ENCODE measurements at places on chromosomes 11 and 22.

DNA sequence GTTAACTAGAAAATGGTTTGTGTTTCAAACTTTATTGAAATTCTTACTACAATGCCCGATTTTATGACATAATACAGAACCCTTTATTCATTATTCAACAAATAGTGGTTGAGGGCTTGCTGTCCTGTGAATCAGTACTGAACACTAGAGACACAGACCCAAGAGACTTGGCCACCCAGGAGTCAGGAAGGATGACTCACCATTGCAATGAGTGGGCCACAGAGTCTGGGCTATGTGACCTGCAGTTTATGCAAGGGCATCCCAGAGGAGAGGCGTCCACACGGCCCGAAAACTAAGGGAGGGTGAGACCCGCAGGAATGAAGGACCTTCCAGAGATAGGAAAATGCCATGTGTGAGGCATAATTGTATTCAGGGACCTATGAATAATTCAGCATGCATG, 143.8 kb upstream of the DDI1 start:
- no peak for DNase-seq

DNA sequence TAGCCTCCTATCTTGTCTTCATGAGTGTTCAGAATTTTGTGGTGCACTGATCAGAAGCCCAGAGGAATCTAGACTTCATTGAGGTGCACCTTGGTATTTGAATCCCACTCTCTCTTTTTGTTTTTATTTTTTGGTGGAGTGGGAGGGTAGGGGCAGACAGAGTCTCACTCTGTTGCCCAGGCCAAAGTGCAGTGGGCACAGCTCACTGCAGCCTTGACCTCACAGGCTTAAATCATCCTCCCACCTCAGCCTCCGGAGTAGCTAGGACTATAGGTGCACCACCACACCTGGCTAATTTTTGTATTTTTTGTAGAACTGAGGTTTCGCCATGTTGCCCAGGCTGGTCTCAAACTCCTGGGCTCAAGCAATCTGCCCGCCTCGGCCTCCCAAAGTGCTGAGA, 10.9 kb upstream of the ALG8 start:
- DNase-seq, result no peak

GRCh38 chr11:11119917-11120316, 233.1 kb downstream of the CSNK2A3 start:
- no peak for DNase-seq

DNA sequence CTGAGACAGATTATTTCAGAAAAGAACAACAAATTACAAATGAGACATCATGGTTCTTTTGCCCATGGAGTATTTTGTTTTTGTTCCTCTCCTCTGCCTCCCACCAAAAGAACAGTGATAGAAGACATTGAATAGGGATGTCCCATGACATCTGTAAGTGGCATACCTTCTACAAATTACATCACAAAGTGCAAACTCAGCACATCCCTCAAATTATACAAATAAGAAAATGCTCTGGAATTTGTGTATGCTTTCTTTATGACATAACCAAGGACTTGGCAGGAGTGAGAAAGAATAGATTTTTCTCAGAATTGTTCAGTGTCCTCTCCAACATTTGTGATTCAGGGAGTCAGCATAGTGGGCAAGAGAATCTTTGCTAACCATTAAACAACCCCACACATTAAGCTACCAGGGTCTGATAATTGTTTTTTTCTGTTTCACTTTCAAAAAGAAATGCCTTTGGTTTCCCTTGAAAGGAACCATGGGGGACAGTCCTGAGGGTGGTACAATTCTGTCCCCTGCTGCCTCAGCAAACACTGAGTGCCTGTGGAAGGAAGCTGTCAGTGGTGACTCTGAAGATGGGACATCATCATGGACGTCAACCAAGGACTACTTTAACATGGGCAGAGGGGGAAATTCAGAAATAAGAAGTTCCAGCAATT, 430.3 kb downstream of the AASDHPPT start:
- no peak for DNase-seq

DNA sequence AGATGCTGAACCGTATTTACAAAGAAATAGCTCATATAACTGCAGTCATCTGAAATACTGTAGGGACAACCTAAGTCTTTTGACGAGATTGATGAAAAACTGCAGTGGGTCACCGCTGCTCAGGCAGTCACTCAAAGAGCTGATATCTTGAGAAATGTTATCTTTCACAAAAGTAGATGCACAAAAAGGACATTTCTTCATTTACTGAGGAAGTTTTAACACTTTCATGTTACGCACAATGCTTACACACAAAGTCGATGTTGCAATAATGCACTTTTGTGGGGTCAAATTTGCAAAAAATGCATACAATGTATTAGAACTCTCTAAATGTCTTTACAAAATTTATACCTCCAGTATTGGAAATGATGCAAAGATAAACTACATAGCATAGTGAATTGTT, 16.2 kb upstream of the OR10V1 start:
- no peak for DNase-seq

DNA sequence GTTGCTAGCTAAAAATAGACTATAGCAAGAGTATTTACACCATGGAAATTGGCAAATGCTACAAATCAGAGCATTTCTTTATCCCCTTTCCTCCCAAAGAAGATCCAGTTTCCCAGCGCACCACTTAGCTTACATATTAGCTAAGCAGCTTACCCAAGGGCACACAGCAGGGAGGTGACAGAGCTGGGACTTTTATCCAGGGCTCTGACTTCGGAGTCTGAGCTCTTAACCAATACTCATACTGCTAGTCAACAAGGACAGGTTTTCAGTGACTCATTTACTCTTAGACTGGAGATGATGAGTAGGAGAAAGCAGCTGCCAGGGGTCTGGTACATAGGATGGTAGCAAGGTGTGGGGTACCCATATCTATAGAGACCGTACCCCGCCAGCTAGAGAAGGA, 38.4 kb downstream of the NAV2 start:
- DNase-seq, result no peak

DNA sequence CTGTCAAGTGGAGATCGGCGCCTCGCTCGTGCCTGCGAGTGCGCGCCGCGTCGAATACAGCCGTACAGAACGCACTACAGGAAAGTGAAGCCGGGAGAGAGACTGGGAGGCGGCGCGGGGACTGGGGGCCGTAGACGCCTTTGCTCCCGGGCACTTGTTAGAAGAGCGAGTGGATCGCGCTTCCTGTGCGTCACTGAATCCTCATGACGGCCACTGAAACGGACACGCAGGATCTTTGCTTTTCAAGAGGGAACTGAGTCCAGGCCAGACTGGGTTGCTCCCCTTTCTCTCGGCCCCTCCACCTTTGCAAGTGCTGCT, 314 bp downstream of the RIC8A start:
- DNase-seq, result no peak
